ENCODE measurements at places on chromosomes 6 and 20. TPM values are rescaled to one million over a fixed set of nuclear protein-coding genes. Genes with fewer than 3 reads are reported as not detected.

- DNase-seq: no peak
These were observed 41.0 kb downstream of the SOX4 start for GRCh38 chr6:21634582-21634981.

DNA sequence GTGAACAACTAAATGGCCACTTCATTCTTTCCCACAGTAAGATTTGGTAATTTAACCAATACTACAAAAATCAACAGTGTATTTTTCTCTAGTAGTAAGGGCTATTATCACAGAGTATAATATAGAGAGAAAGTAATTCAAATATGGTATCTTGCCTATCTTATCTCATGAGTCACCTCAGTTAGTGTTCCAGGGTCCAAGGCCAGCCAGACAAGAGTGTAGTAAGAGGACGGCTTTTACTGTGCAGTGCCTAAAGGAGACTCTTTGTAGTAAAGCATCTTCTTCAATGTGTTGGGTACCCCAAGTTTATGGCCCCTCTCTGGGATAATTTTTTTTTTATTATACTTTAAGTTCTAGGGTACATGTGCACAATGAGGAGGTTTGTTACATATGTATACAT lies 607.4 kb downstream of the PKHD1 start:
- no peak for DNase-seq

DNA sequence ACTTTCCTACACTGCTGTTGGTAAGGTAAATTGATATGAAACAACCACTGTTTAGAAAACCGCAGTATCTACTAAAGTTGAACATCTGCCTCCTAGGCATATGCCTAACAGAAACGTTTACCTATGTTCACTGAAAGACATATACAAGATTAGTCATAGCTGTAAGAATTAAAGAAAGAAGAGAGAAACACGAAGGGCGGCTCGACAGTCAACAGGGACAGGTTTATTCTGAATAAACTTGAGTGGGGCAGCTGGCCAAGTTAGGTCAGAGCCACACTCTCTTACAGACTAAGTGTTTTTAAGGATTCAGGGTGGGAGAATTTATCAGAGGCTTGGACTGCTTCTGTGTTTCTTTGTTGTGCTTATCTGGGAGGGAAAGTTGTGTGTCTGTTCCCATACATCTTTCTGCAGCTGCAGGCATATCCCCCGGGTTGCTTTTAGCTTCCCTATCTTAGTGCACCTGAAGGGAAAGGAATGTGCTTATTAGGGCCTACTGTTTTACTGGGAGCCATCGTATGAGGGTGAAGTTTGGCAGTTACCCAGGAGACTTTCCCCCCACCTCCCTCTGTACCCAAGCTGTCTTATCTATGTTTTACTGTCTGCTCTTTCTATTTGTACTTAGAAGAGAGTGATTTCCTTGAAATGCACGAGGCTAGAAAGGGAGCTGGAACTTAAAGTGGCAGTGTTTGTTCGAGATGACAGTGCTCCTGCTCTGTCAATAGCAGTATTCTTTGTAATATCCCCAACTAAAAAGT lies 20.4 kb downstream of the PROCR start:
- DNase-seq: no peak

GRCh38 chr6:168240160-168240559 lies 79.4 kb downstream of the DACT2 start:
- no peak for DNase-seq

DNA sequence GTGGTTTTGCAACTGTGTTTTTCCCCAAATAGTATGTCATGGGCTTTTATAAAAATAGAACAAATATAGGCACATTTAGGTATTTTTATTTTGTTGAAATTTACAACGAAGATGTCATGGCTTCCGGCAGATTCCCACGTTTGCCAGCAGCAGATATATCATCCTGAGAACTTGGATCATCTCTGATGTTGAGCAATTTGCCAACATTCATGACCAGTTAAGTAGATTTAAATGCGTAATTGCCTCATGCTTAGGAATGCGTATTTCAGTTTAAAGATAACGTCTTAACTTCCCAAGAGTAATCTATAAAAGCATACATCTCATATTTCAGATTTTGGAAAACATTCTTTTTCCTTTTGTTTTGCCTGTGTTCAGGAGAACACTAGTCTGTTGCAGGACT lies 457.8 kb downstream of the QKI start:
- no peak for DNase-seq

DNA sequence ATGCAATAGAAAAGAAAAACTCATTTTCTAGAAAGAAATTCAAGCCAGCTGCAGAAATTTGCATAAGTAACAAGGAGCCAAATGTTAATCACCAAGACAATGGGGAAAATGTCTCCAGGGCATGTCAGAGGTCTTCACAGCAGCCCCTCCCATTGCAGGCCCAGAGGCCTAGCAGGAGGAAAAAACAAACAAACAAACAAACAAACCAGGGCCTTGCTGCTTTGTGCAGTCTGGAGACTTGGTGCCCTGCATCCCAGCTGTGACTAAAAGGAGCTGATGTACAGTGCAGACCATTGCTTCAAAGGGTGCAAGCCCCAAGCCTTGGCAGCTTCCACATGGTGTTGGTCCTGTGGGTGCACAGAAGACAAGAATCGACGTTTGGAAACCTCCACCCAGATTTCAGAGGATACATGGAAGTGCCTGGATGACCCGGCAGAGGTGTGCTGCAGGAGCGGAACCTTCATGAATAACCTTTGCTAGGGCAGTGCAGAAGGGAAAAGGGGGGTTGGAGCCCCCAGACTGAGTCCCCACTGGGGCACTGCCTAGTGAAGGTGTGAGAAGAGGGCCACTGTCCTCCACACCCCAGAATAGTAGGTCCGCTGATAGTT lies 110.9 kb upstream of the AKAP12 start:
- DNase-seq: no peak

- DNase-seq: no peak
These were observed 117.9 kb downstream of the GMDS start for GRCh38 chr6:2127484-2127911.

- no peak for DNase-seq
These were observed 19.9 kb upstream of the PHACTR3 start for GRCh38 chr20:59584278-59584925.

- DNase-seq: no peak
These were observed 128.0 kb upstream of the SASH1 start for GRCh38 chr6:148214667-148215066.

L3MBTL1 gene
- 31.7 TPM for total RNA-seq

ZSCAN31 gene
- total RNA-seq: 14.8 TPM

GINS1 gene
- total RNA-seq: 4.2 TPM

TMEM242 gene
- 5.8 TPM for total RNA-seq
